ENCODE measurements at places on chromosomes 13 and 19.
A peak's percentile ranks its signal among the peaks of the same experiment; 100 is the strongest.

- no peak for DNase-seq
These were observed 241.0 kb downstream of the POSTN start for GRCh38 chr13:37357548-37357947.

DNA sequence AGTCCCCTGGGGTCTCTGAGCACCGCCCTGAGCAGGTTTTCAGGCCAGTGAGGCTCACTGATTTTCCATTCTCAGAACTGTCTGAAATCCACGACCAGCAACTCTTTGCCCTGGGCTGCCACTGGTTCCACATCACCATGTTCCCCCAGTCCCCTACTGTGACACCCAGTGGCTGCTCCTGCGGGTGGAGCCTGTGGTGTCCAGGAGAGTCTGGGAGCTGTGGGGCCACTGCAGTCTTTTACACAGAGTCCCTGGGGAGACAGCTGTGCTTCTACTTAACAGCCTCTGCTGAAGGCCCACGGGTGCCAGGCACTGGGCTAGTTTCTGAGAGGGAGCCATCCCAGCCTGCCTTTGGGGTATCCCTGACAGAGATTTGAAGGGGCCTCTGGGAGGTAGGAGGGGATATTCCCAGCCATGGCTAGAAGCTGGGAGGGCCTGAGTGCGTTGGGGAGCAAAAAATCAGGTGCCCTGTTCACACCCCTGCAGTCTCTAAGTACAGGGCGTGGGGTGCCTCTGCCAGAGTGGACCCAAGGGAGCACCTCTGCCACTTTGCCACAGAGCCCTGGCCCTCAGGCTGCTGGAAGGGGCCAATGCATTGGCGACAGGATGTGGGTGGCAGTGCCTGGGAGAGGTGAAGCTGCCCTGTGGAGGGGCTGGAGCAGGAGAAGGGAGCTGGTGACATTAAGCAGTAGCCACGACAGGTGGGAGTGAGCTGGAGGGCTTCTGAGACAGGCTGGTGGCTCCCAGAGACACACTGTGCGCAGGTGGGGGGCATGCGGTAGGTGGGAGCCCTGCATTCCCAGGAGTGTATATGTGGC, 200.2 kb upstream of the ZNF536 start:
- DNase-seq: no peak

GRCh38 chr13:103350147-103350546, 283.9 kb upstream of the SLC10A2 start:
- DNase-seq: no peak

GRCh38 chr19:17766543-17767131, 15.4 kb downstream of the FCHO1 start:
- peak; percentile 69 for DNase-seq

DNA sequence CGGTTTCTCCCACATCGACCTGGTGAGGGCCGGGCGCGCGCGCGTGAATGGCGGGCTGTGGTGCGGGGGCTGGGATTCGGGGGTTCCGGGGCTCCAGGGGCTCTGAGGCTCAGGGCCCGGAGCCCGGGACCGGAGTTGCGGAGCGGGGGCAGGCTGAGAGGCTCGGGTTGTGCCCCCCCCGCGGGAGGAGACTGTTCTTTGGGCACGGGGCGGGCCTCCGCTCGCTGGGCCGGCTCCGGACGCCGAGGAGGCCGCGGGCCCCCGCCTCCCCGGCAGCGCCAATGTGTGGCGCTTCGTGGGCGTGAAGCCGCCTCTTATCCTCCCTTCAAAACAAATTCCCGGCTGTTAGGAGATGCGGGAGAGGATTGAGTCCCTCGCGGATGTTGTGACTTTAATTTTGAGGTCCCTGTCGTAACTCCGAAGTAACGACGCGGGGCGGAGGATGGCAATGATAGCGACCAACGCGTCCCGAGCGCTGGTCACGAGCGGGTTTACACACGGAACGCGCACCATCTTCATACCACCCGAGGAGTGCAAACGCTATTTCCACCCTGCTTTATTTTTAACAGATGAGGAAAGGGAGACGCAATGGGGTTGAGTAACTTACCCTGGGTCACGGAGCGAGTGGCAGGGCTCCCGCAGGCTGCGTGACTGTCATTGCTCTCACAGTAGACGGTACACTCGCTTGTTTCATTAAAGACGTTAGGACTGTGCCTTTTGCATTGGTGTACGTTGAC, 536 bp downstream of the UBA2 start:
- peak; percentile 18 for DNase-seq

DNA sequence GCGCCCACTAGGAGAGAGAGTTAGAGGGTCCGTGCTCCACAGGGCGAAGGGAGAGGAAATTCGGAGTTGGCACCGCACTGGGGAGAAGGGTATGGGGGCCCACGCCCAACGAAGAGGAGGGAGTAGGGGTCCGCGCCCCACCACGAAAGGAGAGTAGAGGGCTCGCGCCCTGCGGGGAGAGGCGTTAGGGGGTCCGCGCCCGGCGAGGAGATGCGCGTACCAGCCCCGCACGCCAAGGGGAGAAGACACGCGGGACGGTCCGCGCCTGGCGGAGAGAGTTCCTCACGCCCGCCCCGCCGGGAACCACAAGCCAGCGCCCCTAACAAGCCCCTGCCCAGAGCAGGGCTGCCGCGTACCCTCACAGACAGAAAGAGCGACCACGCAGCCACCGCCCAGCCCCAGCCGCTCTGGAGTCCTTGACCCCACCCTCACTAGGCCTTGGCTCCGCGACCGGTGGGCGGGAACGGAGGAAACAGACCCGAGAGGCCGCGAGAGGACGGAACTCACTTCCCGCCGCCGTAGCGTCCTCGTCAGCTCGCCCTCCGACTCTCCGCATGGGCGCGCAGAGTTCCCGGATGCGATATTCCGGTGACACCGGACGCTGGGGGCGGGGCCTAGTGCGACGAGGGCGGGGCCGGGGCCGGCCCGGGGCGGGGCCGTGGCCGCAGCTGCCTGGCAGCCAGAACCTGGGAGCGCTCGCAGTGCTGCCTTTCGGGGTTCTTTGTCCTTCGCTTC, 20.0 kb upstream of the ZSCAN18 start:
- no peak for DNase-seq

DNA sequence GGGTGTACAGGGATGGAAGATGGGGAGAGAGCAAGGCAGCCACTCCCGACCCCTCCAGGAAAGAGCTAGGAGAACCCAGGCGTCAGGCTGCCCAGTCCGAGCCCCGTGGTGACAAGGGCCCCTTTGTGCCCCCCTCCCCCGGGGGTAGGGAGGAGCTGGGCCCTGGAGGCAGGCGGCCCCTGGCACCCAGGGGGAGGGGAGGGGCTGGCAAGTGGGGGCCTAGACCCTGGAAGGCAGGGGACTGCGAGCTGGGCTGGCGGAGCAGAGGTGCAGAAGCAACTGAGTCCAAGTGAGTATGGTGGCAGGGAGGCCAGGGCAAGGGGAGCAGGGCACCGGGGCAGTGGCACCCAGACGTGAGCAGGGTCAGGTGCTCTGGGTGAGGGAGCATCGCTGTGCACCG, at the start of gene MAG:
Gene MAG, plus strand, starts transcription at position 246 of the 400 bp plus-strand sequence. CDS start 3,248 bp downstream, outside the sequence.
- DNase-seq: no peak

DNA sequence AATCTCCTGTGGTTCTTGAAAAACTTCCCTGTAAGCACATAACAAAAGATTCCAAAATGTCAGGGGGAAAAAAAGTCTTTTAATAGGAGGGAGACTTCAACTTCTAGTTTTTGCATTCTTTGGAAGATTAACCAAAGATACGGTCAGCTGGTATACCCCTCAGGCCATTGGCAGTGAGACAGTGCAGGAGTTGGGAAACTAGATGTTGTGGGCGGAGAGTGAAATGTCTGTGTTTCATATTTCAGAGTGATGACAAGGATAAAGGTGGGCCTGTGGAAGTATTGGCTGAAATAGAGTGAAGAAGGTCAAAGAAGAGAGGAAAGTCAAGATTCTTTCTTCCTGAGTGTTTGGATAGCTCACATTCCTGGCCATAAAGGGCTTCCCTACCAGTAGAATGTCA, 40.8 kb downstream of the CYP2B6 start:
- no peak for DNase-seq

GRCh38 chr19:50331221-50331993, 2.2 kb upstream of the KCNC3 start:
- no peak for DNase-seq

DNA sequence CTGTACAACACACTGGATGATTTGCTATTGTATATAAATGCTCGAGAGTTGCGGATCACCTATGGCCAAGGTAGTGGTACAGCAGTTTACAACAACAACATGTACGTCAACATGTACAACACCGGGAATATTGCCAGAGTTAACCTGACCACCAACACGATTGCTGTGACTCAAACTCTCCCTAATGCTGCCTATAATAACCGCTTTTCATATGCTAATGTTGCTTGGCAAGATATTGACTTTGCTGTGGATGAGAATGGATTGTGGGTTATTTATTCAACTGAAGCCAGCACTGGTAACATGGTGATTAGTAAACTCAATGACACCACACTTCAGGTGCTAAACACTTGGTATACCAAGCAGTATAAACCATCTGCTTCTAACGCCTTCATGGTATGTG, 21.5 kb downstream of the OLFM4 start:
- DNase-seq: no peak

DNA sequence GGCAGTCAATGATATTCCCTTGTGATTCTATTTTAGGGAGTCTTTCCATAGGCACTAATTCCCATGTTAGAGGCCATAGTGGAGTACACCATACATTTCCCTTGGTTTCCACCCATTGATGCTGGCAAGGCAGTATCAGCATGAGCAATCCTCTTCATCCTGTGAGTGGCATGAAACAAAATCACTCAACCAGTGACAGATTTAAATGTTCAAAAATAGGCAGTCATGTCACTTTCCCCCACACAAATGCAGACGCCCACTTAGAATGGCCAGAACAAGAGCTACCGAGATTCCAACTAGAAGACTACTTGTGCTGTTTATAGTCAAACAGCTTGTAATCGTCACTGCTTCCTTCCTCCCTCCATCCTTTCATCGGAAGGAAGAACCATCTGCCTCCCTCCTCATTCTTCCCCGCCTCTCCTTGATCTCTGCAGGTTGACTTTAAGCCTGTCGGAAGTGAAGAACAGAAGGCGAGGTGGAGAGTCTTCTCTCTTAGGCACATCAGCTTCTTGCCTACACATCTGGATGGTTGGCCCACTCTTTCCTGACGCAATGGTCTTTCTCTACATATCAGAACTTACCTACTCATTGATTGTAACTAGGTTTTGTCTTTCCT, 22.6 kb downstream of the RASL11A start:
- DNase-seq: no peak

GRCh38 chr13:74661851-74662250, 527.6 kb upstream of the KLF12 start:
- no peak for DNase-seq

GRCh38 chr19:2494447-2495129, 18.7 kb downstream of the GADD45B start:
- DNase-seq: peak; percentile 68

- DNase-seq: no peak
These were observed 98.8 kb downstream of the TBC1D4 start for GRCh38 chr13:75383064-75383715.

DNA sequence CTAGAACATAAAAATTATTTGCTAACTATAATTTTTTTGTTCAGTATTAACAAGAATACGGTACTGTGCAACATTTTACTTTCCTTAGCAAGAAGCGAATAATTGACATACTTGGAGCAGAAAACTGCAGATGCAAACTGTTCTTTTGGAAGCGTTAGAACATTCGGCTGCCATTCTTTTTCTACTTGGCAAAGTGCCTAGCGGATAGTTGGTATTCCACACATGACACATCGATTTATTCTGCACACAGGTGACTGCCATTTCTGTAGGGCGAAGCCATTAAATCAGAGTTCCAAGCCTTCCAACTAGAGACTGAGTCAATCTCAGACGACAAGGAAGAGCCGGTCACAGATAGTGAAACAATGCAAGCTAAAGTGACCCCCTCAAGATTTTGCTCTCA, 117.4 kb downstream of the TRPC4 start:
- DNase-seq: no peak

DNA sequence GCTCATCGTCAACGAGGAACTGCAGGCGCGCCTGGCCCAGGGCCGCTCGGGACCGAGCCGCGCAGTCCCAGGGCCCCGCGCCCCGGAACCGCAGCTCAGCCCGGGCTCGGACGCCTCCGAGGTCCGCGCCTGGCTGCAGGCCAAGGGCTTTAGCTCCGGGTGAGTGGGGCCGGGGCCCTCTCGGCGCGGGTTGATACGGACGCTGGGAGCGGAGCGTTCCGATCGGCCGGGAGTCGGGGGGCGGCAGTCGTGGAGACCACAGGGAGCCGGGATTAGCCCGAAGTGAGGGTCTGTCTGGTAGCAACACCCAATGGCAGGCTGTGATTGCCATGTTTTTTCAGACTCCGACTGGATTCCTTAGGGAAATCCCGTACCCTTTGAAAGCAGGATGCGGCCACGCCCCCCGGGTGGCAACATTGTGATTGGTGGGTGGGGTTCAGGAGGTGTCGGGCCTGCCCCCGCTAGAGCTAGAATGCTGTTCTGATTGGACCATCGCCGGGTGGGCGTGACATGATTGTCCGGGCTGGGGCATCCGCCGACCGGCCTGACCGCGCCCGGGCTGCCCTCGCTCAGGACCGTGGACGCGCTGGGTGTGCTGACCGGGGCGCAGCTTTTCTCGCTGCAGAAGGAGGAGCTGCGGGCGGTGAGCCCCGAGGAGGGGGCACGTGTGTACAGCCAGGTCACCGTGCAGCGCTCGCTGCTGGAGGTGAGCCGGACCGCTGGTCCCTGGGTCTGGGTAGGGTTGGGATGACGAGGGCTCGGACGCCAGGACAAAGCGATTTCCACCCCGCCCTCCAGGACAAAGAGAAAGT, 11.3 kb downstream of the EPS8L1 start:
- DNase-seq: peak; percentile 61

DNA sequence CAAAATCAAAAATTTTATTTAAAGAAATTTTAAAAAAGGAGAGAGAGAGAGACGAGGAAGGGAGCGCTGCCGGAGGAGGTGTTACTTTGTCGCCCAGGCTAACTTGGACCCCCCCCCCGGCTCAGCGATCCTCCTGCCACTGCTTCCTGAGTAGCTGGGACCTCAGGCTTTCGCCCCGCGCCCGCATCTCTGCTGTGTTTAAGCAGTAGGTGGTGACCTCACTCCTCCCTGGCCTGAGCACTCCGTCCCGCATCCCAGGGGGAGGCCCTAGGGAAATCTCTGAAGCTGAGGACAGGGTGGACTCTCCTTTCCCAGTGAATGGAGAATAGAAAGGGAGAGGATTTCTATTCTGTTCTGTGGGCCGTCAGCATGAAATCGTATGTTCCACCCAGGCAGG, 485 bp upstream of the ZNF845 start:
- DNase-seq: peak; percentile 32

DNA sequence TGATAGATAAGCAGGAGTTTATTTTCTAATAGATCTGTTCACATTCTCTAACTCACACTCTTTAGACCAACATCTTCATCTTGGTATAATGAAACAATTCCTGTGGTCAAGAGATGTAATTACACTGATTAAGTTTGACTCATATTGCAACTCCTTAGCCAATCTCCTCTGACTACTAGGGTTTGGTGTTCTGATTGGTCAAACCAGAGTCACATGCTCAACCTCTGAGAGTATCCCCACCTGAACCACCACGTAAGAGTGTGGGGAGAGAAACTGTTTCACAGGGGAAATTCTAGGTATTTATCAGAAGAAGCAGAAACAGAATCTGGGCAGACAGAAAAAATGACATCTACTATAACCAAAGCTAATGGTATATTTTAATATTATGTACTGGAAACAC, 42.4 kb downstream of the UQCRFS1 start:
- no peak for DNase-seq
